CD4-positive, alpha-beta T cell treated with Interleukin-15 for 4 hours (primary cell): ENCODE measurements at places on chromosomes 5 and 9.

DNA sequence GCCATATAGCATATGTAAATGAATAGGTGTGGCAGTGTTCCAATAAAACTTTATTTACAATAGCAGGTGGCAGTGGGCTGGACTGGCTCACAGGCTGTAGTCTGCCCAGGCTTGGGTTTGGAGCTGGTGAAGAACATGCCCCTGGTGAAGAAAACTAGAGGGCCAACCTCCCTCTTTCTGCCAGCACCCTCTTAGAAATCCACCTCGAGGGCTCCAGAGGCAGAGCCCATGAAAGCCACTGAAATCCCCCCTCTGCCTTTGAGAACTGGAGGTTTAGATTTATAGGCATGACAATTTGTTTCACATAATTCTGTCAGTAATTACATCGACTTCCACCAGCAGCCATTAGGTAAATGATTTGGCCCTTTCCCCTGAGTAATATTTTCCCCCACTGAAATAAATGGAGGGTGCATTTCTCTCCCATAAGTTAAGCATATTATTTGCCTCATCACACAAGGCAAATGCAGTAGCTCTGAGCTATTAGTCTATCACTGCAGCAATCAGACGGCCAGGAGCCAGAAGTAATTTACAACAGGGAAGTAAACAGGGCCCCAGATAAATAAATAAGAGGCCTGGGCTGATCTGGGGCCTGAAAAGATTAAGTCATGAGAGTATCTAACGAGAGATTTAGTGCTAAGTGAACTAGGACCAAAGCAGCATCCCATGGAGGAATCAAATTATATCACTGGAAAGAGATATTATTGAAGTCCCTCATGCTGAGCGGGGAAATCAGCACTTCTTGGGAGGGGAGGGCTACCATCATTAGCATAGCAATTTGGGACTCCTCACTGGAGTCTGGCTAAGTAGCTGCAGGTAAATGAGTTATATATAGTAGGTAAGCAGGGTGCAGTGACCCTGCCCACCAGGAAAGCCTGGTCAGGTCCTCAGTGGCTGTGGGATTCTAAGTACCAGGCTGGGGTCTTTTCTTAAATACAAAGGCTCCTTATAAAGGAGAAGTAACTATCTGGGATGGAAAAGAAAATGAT, 123.9 kb downstream of the SLIT3 start:
- no peak for DNase-seq

DNA sequence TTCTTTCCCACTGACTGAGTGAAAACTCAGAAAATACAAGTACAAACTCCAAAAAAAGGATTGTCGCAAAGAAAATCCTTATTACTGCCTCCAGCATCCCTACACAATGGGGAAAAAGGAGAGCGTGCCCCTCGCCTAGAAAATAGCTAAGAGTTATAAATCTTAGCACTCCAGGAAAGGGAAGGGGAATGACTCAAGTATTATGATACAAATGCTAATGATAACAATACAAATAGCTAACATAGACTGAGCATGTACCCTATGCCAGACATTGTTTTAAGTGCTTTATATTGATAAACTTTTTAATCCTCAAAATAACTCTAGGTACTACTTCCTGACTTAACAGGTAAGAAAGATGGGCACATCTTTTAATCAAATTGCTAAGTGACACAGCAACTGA, 70.8 kb upstream of the VCAN start:
- no peak for DNase-seq

DNA sequence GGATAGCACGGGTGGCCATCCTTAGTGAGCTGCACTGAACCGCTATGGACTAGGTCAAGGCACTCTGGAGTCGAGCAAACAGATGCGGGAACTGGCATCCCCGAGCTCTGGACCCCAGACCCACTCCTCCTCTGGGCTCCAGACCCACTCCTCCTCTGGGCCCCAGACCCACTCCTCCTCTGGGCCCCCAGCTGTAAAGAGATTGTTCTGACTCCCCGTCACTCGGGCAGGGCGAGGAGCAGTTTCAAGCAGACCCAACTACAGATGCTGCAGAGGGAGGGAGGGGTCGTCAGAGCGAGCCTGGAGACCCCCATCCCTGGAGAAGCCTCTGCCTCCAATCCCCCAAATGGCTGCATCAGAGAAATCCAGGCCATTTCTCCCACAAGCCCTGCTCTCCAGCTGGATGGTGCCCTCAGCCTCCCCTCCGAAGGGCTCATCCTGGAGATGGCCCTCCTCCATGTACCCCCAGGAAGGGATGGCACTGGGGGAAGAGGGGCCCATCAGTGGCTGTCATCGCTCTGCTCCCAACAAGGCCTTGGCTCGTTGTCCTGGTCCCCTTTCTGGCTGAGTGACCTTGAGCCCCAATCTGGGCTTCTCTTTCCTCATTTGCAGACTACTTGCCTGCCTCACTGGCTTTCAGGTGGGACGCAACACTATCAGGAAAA, 38.7 kb downstream of the DUSP1 start:
- DNase-seq = no peak

DNA sequence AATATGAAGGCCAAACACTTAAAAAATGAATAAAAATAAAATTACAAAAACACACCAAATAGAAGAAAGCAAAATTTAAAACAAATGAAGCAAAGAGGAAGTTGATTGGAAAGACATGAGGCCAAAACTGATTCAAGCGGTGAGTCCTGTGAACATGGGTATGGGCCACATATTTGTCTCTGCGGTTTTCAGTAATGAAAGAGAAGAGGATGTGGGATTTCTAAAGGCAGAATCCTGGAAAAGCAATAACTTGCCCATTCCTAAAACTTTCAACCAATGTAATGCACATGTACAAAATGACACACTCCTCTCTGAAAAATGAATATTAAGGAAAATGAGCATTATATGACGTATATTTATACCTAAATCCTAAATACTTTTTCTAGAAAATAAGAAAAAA, 263.7 kb downstream of the SEMA5A start:
- no peak for DNase-seq

- DNase-seq = no peak
Measured at GRCh38 chr9:121772600-121773285, 121.3 kb downstream of the DAB2IP start.

DNA sequence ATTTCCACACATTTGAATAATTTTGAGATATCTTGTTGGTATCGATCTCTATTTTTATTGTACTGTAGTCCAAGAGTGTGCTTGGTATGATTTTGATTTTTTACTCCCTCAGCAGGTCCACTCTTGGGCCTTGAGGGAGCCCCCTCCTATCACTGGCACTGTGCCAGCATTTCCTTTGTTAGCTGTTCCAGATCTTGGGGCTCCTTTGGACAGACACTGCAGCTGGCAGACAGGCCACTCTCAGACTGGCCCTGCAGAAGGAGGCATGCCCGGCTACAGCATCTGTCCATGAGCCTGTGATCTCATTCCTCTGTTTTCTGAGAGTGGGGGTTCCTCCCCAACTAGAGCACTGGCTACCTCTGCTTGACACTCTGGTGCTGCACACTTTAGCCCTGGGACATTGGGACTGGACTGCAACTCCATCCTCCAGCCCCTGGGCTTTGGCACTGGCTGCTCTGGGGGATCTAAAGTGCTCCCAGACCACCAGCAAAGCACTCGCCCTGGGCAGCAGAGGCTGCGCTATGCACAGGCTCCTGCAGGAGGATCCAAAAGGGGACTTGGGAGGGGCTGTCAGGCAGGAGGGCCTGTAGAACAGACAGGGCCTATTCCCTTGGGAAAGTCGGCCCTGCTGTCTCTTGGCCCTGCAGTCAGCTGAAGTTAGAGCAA, 271.3 kb upstream of the DMAC1 start:
- DNase-seq = no peak

GRCh38 chr5:34898258-34898895, 16.9 kb downstream of the RAD1 start:
- DNase-seq = peak; percentile 56

GRCh38 chr9:26437056-26437711, 455.4 kb downstream of the CAAP1 start:
- DNase-seq = no peak

GRCh38 chr5:149576021-149576420, 5.3 kb upstream of the ARHGEF37 start:
- no peak for DNase-seq

- DNase-seq = no peak
Measured at GRCh38 chr9:71037521-71037920, 83.9 kb downstream of the TRPM3 start.

DNA sequence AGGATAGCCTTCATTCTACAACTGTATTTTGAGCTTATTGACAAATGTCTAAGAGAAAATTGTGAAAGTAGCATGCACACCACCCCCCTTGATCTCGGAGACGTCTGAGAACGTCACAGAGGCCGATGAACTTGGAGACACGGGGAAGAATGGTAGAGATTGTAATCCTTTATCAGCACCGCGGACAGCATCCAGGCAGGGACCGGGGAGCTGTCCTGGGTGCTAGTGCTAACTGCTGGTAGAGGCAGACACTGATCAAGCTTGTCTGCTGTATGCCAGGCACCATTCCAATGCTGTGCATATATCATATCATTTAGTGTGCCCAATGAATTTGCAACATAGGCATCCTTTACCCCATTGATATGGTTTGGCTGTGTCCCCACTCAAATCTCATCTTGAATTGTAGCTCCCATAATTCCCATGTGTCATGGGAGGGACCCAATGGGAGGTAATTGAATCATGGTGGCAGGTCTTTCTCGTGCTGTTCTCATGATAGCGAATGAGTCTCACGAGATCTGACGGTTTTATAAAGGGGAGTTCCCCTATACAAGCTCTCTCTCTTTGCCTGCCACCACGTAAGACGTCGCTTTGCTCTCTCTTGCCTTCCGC, 98.8 kb downstream of the LHX2 start:
- DNase-seq = no peak

GRCh38 chr9:69932901-69933300, 110.7 kb upstream of the MAMDC2 start:
- DNase-seq = no peak
